ENCODE measurements at places on chromosomes 5 and 9. TPM values are rescaled to one million over a fixed set of nuclear protein-coding genes. Genes with fewer than 3 reads are reported as not detected.
A peak's percentile ranks its signal among the peaks of the same experiment; 100 is the strongest.

DNA sequence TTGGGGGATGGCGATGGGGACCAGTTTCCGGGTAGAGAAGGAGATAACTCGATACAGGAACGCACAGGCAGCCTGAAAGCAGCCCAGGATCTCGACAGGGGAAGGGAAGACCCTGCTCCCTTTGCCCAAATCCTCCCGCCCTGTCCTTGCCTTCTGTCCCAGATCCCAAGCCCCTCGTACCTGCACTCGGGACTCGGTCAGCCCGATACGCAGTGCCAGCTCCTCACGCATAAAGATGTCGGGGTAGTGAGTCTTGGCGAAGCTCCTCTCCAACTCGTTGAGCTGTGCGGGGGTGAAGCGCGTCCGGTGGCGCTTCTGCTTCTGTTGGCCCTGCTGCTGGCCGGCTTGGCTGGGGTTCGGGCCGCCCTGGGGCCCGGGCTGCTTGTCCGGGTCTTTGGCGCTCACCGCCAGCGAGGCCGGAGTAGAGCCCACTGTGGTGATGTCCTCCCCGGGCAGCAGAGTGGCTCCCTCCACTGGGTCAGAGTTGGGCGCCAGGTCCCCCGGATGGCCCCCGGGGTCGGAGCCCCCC is 1.8 kb downstream of the OTP start:
- no peak for DNase-seq
- peaks cover 14% of the 10 kb centered on the region for H3K36me3 ChIP-seq
- H3K4me3 ChIP-seq: no peak overlapping the region
- H3K27me3 ChIP-seq: peaks cover 91% of the 10 kb centered on the region
- H3K27ac ChIP-seq: no peak overlapping the region

DNA sequence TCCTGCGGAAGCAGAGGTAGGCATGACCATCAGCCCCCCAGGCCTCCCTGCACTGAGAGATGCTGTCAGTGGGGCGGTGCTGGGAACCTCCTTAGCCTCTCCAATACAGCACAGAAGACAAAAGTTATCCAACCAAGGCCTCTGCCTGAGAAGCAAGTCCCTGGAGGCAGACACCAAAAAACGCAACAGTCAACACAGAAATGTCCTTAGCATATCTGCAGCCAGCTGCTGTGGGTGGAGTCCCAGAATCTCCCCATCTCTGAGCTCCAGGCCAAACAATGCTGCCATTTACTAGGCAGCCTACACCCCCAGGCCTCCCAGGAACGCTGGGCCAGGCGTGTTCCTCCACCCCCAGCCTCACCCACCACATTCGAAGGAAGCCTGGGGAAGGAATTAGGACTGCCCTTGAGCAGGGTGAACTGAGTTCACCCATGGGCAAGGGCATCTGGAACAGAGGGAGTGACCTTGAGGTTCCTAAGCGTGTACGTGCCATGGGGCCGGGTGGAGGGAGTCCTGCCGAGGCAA is 43.7 kb downstream of the STK10 start:
- DNase-seq: no peak
- peaks cover 24% of the 10 kb centered on the region for H3K36me3 ChIP-seq
- no peaks in the 10 kb centered on the region for H3K27me3 ChIP-seq
- no peak overlapping the region for H3K4me3 ChIP-seq
- peaks cover 75% of the 10 kb centered on the region for H3K4me1 ChIP-seq

DNA sequence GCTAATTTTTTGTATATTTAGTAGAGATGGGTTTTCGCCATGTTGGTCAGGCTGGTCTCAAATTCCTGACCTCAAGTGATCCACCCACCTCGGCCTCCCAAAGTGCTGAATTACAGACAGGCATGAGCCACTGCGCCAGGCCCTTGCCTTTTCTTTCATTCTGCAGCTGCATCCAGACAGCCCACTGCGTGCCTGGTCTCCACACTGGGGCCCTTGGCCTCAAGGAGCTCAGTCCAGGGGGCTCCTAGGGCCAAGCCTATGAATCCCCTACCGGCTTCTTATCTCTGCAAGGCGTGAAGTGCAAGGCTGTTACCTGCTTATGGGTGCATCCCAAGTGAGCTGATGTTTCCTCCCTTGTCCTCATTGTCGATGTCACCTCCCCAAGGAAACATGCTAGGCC is 78.8 kb downstream of the CSNK1A1 start:
- H3K36me3 ChIP-seq: no peaks in the 10 kb centered on the region
- H3K27me3 ChIP-seq: peaks cover 3% of the 10 kb centered on the region
- DNase-seq: no peak
- H3K4me1 ChIP-seq: no peaks in the 10 kb centered on the region

The IL4 gene
- total RNA-seq: not detected

DNA sequence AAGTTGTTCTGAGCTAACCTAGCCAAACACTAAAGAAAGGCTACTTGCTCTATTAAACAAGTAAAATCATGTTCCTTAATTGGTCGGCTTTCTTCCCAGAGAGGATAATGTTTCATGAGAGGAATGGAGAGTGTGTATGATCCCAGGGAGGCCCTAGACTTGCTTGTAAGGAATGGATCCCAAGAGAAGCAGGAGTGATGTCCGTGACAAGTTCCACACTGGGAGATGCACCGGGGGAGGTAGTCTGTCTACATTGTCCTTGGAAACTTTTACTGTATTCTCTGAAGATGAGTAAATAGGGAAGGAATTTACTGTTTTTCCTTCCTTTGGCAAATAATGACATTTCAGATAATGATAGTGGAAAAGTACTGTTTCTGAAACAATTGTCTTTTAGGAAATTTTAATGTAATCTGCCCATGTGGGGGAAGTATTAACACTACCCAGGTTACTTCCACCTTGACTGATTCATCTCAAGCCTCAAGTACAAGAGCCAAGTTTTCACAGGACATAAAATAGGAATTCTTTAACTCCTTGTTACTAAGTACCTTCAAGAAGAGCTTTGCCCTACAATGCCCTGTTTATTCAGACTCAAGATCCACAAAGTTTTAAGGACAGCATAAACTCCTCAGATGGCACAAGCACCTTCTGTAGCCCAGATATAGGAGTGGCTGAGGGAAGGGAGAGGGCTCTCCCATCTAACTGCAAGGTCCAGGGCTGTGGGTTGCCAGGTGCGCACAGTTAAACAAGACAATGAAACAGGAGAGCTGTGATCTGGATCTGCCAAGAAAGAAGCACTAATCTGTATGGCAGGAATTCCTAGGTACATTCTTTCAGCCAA is 152.1 kb downstream of the GNA14 start:
- no peaks in the 10 kb centered on the region for H3K4me1 ChIP-seq
- H3K36me3 ChIP-seq: no peaks in the 10 kb centered on the region
- no peak overlapping the region for H3K4me3 ChIP-seq
- no peaks in the 10 kb centered on the region for H3K27me3 ChIP-seq
- H3K27ac ChIP-seq: no peak overlapping the region

The EIF4E1B gene
- not detected for total RNA-seq

DNA sequence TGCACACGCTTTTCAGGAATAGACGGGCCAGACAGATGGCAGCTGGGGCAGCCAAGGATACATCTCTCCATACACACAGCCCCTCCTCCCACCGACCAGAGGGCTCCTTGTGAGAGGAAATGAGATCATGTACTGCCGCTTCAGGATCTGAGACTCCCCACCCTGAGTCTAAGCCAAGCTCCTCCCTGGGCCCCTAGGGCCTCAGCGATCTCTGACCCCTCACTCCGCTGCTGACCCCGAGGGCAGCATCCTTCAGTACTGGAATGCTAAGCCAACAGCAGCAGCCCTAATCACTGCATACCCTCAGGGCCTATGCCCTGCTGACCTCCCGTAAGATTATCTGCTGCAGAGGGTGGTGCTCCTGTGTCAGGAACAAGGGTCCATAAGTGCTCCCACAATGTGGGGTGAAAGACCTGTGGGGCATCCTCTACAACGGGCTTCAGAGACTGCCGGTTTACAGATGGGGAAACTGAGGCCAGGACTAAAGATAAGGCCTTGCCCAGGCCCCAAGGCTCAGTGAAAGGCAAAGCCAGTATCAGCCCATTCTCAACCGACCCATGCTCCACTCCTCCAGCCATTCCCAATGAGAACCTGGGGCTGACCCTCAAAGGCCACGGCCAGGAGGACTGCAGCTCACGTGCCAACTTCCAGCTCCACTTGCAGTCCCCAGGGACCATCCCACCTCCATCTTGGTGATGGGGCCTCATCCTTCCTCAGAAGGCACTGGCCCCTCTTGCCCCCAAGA is 37.5 kb downstream of the BICD2 start:
- H3K27me3 ChIP-seq: no peaks in the 10 kb centered on the region
- H3K27ac ChIP-seq: no peak overlapping the region
- no peak overlapping the region for H3K4me3 ChIP-seq
- H3K36me3 ChIP-seq: no peaks in the 10 kb centered on the region
- peaks cover 6% of the 10 kb centered on the region for H3K4me1 ChIP-seq

The FAM163B gene
- total RNA-seq: not detected

The HMGCR gene
- 48.1 TPM for total RNA-seq

DNA sequence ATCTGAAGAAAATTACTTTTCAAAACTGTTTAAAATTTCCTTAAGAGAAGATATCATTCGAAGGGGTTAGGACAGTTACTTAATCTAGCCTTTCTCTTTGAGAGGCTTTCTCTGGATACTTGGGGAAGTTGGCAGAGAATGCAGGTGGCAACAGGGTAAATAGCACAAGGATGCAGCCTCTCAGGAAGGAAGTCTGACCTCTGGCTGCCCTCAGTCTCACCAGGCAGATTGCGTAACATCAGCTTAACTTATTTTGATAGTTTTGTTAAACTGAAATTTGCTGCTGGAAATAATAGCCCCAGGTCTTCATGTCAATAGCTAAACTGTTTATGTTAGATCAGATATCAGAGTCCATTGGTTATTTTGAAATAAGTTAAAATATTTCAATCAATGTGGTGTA is 20.4 kb downstream of the CCDC192 start:
- no peak overlapping the region for H3K27ac ChIP-seq
- H3K27me3 ChIP-seq: peaks cover 4% of the 10 kb centered on the region
- no peaks in the 10 kb centered on the region for H3K4me1 ChIP-seq
- no peaks in the 10 kb centered on the region for H3K36me3 ChIP-seq
- H3K4me3 ChIP-seq: no peak overlapping the region
- DNase-seq: no peak

DNA sequence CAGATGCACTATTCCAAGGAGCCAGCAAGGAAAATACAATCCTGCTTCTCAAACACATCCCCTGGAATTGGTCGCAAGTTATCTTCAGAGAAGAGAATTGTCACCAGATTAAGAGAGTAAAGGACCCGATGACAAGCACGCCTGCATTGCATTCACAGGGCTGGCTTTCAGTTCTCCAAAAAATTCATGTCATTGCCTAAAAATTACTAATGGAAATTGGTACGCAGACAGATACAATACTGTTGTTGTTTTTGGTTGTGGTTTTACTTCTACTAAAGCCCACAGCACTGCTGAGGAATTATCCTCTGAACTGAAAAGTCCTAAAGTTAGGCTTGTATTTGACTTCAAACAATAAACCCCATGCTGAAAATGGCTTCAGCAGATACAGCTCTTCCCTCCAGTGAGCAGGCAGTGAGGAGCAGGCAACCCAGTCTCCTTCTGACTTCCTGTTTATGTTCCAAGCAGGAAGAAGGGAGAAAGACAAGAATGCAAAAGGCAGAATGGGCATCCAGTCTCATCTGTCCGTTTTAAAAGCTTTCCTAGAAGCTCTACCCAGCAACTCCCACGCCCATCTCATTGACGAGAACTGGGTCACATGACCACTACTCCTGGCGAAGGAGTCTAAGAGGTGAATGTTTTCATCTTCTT is 80.6 kb upstream of the ZNF366 start:
- H3K36me3 ChIP-seq: no peaks in the 10 kb centered on the region
- H3K27ac ChIP-seq: no peak overlapping the region
- no peaks in the 10 kb centered on the region for H3K4me1 ChIP-seq
- no peak for DNase-seq
- H3K4me3 ChIP-seq: no peak overlapping the region
- H3K27me3 ChIP-seq: peaks cover 20% of the 10 kb centered on the region

DNA sequence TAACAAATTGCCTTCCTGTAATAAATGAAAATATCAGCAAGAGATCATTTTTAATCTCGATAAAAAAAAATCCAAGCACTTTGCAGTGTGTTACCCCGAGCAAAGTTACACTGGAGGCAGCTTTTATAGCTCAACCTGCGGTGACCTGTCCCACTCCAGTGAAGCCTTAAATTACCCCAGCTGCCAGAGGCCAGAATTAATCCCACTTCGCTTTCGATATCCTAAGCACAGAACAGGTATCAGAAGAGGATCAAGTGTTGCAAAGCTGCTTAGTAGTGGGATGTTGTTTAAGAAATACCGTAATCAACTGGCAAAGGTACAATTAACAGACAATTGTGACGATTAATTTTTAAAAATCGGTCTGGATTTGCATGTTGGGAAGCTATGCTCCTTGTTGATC is 314.0 kb downstream of the AGTPBP1 start:
- no peak overlapping the region for H3K4me3 ChIP-seq
- H3K4me1 ChIP-seq: no peaks in the 10 kb centered on the region
- H3K36me3 ChIP-seq: no peaks in the 10 kb centered on the region
- H3K27me3 ChIP-seq: peaks cover 42% of the 10 kb centered on the region

GRCh38 chr9:130741831-130742449 is 48.4 kb downstream of the EXOSC2 start:
- H3K27me3 ChIP-seq: no peaks in the 10 kb centered on the region
- peak; percentile 26 for DNase-seq
- H3K4me3 ChIP-seq: no peak overlapping the region
- H3K4me1 ChIP-seq: peaks cover 19% of the 10 kb centered on the region

The REEP5 gene
- total RNA-seq: 40.0 TPM

GRCh38 chr9:136185066-136185465 is 19.9 kb downstream of the LHX3 start:
- peaks cover 32% of the 10 kb centered on the region for H3K27me3 ChIP-seq
- no peak for DNase-seq
- H3K27ac ChIP-seq: no peak overlapping the region
- H3K4me1 ChIP-seq: no peaks in the 10 kb centered on the region

The SH3RF2 gene
- total RNA-seq: not detected

- no peaks in the 10 kb centered on the region for H3K27me3 ChIP-seq
- H3K27ac ChIP-seq: peak overlapping the region; percentile 83
- DNase-seq: no peak
- H3K4me1 ChIP-seq: peaks cover 86% of the 10 kb centered on the region
These were observed 6.7 kb upstream of the GCNT4 start for GRCh38 chr5:75058986-75059535.

DNA sequence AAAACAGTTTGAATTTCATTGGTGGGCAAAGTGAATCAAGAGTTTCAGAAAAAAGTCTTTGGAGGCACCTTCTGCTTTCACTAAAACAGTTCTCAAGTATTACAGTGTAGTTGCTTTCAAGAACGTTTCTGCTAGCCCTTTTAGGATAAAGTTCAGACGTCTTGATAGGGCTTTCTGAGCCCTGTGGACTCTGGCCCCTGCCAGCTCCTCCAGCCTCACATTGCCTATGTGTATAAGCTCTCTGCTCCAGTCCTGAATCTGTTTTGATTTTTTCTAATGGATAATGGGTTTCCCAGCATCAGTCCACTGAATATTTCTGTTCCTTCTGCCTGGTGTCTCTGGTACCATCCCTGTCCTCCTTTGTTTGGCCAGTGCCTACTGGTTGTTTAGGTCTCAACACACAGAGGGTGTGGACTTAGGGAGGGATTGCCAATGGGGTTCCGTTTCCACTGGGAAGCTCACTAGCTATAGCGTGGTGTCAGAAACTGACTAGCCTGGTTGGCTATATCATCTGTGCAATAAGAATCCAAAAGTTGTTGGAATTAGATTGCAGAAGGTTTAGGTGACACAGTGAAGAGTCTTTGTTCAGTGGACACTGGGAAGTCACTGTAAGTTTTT is 26.4 kb downstream of the ARHGAP26 start:
- H3K27me3 ChIP-seq: no peaks in the 10 kb centered on the region
- no peak overlapping the region for H3K27ac ChIP-seq
- H3K4me3 ChIP-seq: no peak overlapping the region

All from activated naive CD8-positive, alpha-beta T cell treated with anti-CD3 and anti-CD28 coated beads for 36 hours (primary cell).